Caki2 (cell line): ENCODE measurements at places on chromosomes 4 and X. TPM values are rescaled to one million over a fixed set of nuclear protein-coding genes. Genes with fewer than 3 reads are reported as not detected.

- DNase-seq = peak; percentile 50
These were observed 13.8 kb downstream of the MAD2L1 start for GRCh38 chr4:120052856-120053255.

BTC gene
- total RNA-seq = 0.61 and 4.5 TPM in 2 replicates

GRCh38 chr4:70838666-70839588, 763 bp downstream of the GRSF1 start:
- DNase-seq = no peak

DNA sequence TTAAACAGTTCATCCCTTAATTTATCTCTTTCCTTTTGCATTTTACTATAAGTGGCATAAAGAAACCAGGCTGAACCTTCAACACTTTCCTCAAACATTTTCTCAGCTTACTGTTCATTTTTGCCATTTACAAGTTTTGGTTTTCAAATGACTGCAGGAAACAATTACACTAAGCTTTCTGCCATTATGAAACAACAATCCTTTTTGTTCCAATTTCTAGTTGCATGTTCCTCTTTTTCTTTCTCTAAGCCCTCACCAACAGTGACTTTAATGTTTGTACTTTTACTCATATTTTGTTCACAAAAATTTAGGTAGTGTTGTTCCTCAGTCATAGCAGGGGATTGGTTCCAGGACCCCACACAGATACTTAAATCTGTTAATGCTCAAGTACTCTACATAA, 1526.1 kb downstream of the STIM2 start:
- DNase-seq = no peak

GRCh38 chrX:149060921-149061320, 444.2 kb downstream of the IDS start:
- DNase-seq = no peak

GRCh38 chr4:185839770-185840169, 27.8 kb upstream of the SORBS2 start:
- no peak for DNase-seq

PRICKLE3 gene
- 6.1 and 55.0 TPM in 2 replicates for total RNA-seq

FRMPD3 gene
- 0.03 and 0.54 TPM in 2 replicates for total RNA-seq

- DNase-seq = no peak
These were observed 43.2 kb downstream of the ANOS1 start for GRCh38 chrX:8688776-8689175.

GRCh38 chr4:139368998-139369397, 66.7 kb upstream of the NDUFC1 start:
- no peak for DNase-seq

DNA sequence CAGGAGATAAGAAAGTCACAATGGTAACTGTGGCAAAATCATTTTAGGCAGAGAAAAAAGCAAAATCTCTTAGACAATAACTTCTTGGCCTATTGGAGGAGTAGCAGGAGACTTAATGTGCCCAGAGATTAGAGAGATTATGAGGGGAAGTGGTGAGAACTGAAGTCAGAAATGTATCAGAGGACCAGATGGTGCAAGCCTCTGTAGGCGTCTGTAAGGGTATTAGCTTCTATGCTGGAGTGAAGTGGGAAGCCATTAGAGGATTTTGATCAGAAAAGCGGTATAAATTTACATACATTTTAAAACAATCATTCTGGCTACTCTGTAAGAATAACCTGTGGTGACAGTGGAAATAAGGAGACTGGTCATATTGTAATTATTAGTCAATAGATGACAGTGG, 236.7 kb downstream of the FAT4 start:
- no peak for DNase-seq

DNA sequence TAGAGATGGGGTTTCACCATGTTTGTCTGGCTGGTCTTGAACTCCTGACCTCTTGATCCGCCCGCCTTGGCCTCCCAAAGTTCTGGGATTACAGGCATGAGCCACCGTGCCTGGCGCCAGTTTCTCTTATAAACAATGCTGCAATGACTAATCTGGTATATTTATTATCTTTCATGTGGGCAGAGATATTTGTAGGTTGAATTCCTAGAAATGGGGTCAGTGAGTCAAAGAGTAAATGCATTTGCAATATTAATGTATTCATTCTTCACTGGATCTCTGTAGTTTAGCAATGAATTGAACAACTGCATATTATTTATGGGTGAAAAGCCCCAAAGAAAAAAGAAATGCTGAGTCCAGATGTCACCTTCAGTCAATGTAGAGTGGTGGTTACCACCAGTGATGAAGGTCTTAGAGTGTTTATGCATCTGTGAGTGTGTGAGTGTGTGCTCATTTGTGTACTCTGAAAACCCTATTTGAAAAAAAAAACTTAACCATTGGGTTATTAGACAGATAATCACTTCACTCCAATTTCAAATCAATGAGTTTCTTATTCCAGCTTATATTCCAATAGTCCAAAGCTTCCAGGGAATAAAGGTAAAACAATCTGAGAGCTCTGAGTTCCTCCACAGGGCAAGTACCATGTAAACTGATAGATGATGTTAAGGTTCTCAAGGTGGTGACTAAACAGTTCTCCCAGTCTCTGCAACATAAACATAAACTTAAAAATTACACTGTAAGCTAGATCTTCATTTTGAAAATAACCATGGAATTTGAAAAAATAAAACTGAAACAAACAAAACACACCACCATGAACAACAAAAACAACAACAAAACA, 22.6 kb upstream of the CD38 start:
- peak; percentile 10 for DNase-seq

GRCh38 chrX:142977128-142977914, 48.4 kb upstream of the SPANXN4 start:
- DNase-seq = no peak

SYN1 gene
- not detected in 2 replicates for total RNA-seq

DNA sequence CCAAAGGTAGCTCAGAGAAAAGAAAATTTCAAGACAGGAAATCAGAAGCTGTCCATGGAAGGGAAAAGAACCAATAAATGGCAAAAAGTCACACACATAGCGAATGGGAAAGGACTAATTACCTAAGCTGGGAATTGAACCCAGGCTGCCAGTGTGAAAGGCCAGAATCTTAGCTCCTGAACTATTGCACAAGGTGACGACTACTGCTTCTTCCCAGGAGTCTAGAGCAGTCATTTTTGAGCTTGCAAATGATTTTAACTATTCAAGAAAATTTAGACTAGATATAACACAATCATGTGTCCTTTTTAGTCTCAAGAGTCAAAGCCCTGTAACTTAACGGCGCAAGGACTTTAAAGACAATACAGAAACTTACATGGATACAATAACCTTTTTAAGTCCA, 34.1 kb upstream of the ZNF81 start:
- DNase-seq = peak; percentile 3

DNA sequence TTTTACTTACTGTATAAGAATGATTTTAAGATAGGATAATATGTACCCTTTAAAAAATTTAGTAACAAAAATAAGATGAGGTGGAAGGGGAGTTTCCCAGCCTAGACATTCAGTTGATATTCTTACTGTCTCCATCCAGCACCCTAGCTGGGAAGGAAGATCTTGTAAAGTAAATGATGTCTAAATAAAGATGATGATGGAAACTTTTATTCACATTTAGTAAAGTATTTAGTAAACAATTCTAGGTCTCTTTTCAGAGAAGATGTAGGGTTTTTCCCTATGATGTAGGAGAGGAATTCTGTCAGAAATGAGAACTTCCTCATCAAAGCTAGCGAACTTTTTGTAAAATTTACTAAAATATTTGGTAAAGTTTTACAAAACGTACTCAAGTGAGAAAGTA, 136.8 kb downstream of the RAPGEF2 start:
- no peak for DNase-seq

DNA sequence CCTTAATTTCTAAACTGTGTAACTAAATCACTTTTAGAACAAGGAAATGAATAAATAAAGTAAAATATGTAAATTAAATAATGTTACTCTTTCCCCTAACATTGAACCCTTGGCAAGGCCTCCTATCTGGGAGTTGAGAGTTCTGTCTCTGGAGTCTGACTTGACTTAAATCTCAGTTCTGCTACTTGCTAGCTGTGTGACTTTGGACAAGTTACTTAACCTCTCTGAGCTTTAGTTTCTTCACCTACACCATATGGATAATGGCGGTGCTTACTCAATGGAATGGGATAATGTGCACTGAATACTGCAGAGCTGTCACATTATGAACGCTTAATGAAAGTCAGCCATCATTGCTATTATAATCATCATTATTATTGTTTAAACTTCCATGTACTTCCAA, 92.1 kb upstream of the SOD3 start:
- DNase-seq = no peak

- DNase-seq = no peak
These were observed 1958.9 kb upstream of the TENM3 start for GRCh38 chr4:180284267-180284666.

PRDM5 gene
- 4.1 and 4.7 TPM in 2 replicates for total RNA-seq

DNA sequence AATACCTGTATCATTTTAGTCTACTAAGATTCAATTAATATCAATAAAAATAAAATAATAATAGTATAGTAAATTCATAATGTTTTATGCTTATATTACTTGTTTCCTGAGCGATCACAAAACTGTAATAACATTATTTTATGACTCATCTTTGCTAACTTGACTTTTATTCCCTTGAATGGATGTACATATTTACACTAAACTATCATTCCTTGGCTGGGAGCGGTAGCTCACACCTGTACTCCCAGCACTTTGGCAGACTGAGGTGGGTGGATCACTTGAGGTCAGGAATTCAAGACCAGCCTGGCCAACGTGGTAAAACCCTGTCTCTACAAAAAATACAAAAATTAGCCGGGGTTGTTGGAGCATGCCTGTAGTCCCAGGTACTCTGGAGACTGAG, 104.0 kb upstream of the SLC34A2 start:
- no peak for DNase-seq

GRCh38 chrX:97909245-97909644, 1025.5 kb downstream of the RPA4 start:
- DNase-seq = no peak

DNA sequence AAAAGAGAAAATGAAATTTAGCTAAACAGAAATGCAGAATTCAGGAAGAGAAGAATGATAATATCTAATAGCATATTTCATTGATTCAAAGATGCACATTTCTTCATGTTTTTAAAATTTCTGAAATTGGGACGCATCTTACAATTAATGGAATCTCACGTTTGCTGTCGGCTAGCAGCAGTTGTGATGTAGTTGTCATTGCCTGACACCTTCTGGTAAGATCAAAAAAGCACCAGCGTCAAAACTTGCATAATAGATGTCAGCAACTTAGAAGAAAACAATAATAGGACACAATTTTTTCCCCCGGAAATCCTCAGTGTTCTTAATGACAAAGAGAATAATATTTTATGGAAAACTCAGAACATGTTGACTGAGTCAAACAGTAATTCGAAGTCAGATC, 29.8 kb upstream of the SLC7A3 start:
- DNase-seq = no peak
